ENCODE measurements at places on chromosomes 1 and 21.

GRCh38 chr1:33930346-33931110, 66.6 kb downstream of the HMGB4 start:
- H3K36me3 ChIP-seq = no peaks in the 10 kb centered on the region
- no peak for DNase-seq
- no peaks in the 10 kb centered on the region for H3K27me3 ChIP-seq
- H3K4me1 ChIP-seq = no peaks in the 10 kb centered on the region
- H3K4me3 ChIP-seq = no peak overlapping the region

DNA sequence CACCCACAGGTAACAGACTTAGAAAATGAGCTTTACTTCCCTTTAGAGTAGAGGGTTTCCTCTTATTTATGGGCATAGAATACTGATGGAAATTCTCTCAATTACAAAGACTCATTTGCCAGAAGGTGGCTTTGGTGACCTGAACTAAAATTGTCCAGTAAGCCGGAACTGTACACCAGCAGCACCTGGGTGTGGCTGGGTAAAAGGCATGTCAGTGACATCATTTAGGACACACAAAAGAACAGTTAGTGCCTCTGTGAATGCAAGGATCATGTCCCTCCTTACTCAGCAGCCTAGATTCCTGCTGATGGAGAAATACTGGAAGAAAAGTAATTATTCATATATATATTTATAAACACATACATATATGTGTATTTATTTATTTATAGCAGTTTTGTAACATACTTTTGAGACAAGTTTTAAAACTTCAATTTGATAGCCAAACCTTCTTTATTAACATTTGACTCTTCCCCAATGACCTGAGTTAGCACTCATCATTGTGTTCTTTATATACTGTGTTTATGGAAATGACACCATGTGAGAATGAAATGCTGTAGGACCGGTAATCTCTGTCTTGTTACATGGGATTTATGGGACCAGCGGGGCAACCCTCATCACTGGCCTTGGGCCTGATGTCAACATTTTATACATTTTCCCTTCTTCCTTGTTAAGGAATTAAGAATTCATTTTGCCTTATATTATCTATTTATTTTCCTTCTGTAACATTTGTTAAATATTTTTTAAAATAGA, 274.4 kb downstream of the BRINP2 start:
- H3K27me3 ChIP-seq = no peaks in the 10 kb centered on the region
- DNase-seq = peak; percentile 7
- H3K4me3 ChIP-seq = no peak overlapping the region
- no peaks in the 10 kb centered on the region for H3K36me3 ChIP-seq
- no peak overlapping the region for H3K27ac ChIP-seq
- H3K4me1 ChIP-seq = no peaks in the 10 kb centered on the region

DNA sequence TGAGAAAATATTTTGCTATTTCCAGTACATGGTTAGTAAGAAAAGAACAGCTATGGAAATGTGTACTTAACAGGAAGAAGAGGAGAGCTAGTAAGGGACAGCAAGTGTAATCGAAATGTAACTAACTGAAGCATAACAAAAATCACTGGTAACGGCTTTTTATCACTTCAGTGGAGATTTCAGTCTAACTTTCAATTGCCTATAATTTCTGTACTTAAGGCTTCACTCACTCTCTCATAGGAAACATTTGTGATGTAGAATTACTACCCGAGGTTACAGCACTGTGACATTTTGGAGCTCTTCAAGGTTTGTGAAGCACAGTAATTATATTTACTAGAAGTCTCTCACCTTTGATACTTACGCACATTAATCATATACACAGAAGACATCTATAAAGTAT, 1119.1 kb downstream of the AMY1C start:
- no peak overlapping the region for H3K27ac ChIP-seq
- no peak overlapping the region for H3K4me3 ChIP-seq
- no peaks in the 10 kb centered on the region for H3K36me3 ChIP-seq
- DNase-seq = no peak

DNA sequence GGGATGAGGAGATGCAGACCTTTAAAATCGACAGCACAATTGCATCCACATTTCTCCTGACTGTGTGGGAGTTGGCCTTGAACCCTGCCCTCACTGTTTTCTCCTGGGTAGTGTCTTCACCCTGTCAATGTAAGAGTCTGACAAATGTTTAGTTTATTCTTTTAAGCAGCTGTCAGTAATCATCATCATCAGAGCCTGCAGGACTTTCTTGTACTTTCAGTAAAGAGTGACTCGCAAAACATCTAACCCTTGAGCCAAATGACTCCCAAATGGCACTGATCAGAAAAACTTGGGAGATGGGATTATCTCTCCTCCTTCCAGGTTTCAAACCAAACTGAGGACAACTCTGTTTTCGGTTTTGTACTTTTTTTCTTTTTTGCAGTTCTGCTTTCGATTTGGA, 460.2 kb downstream of the KIF26B start:
- no peak overlapping the region for H3K4me3 ChIP-seq
- no peak for DNase-seq
- peaks cover 70% of the 10 kb centered on the region for H3K27me3 ChIP-seq
- no peak overlapping the region for H3K27ac ChIP-seq
- H3K4me1 ChIP-seq = no peaks in the 10 kb centered on the region

DNA sequence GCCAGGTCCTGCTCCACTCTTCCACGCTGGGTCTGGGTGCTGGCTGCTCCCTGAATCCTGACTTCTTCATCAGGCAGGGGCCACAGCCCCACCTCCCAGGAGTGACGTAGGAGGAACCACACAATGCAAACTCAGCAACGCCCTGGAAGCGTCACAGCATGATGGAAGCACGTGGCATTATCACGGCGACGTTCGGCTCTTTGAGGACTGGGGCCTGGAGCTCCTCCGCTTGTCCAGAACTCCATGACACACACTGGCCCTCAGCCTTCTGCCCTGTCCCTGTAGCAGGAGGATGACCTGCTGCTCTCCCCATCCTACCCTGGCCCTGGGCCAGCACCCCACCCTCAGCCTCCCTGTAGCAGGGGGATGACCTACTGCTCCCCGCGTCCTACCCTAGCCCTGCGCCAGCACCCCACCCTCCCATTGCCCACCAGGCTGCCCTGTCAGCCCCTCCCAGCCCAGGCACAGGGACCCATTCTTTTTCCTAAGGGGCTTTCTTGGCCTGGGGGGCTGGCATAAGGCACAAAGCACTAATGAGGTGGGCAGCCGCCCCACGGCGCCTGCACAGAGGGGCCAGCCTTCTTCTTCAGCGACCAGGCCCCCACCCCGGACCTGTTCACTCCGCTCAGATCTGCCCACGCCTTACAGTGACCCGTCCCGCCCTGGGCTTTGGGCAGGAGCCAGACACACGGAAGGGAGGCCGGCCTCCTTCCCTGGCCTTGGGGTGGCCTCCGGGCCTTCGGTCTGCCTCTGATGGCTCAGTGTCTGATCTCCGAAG, 65.7 kb downstream of the DHRS3 start:
- H3K27ac ChIP-seq = no peak overlapping the region
- no peak for DNase-seq
- H3K27me3 ChIP-seq = no peaks in the 10 kb centered on the region

DNA sequence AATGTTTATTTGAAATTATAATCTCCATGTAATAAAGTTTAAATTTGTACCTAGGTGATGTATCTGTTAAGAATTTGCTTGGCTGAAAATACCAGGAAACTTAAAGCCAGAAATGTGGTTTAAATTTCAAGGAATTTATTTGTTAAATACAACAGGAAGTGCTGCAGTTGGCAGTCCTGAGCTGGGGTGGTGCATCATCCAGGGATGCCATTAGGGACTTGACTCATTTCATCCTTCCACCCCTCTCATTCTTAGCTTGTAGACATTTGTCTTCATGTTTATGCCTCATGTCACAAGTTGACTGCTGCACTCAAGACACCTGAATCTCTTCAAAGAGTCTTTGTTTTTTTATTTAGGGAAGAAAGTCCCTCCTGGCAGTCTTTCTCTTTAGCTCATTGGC, 175.9 kb downstream of the LHX8 start:
- H3K27ac ChIP-seq = no peak overlapping the region
- no peak for DNase-seq
- no peaks in the 10 kb centered on the region for H3K36me3 ChIP-seq
- peaks cover 42% of the 10 kb centered on the region for H3K27me3 ChIP-seq
- H3K4me1 ChIP-seq = no peaks in the 10 kb centered on the region
- no peak overlapping the region for H3K4me3 ChIP-seq

DNA sequence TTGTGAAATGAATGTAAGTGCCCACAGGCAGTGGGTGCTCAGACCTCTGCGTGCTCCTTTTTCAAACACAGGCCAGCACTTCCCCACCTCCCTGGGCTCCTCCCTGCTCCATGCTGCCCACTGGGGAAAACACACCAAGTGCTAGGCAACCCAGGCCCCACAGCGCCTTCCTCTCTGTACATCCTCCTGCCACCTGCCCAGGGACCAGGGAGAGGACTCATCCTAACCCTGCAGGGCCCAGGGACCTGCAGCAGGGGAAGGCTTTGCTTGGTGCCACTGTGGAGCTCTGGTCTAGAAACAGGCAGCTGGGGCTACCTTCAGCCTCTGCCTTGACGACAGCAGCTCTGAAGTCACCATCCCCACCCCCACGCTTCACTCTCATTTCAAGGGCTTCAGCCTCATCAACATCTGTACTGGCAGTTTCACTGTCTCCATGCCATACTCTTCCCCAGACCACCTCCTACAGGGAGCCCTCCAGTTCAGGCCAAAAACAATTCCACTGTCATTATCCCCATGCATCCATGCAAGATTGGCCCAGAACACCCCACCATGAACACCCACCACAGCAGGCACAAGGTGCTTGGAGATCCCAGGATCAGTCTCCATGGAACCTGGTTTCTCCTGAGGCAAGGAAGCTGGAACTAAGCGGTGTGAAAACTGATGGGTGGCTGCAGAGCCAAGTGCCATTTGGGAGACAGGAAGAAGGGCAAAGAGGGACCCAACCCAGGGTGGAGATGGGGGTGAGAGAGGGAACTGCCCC, 1.1 kb downstream of the IGSF8 start:
- no peaks in the 10 kb centered on the region for H3K27me3 ChIP-seq
- H3K36me3 ChIP-seq = no peaks in the 10 kb centered on the region
- peaks cover 31% of the 10 kb centered on the region for H3K4me1 ChIP-seq

DNA sequence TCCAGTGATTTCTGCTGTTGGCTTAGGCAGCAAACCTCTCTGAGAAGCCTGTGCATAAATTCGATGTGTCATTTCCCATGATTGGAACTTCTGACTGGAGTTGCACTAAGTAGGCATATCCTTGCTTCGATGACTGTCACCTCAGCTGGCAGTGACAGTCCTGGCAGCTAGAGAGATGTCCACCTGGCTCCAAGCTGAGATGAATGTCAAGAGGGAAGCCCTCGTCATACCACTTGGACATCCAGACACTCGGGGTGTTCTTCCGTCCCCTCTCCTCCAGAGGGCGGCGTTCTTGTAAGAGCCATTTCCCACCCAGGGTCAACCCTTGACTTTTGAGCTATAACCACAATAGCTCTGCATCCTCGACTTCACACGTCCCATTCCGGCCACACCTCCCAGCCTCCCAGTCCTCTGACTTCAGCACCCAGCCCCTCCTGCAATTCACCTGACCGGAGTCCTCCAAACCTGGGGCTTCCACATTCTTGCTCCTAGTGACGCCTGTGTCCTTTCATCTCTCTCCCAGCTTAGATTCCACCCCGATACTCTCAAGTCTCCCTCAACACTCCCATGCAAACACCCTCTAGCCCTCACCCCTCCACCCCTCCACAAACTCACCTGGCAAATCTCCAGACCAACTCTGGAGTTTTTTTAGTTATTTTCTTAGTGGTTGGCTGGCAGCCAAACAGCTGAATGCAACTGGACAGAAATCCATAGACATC, 17.3 kb downstream of the CA6 start:
- DNase-seq = peak; percentile 56
- H3K36me3 ChIP-seq = no peaks in the 10 kb centered on the region
- H3K27me3 ChIP-seq = no peaks in the 10 kb centered on the region
- no peaks in the 10 kb centered on the region for H3K4me1 ChIP-seq

DNA sequence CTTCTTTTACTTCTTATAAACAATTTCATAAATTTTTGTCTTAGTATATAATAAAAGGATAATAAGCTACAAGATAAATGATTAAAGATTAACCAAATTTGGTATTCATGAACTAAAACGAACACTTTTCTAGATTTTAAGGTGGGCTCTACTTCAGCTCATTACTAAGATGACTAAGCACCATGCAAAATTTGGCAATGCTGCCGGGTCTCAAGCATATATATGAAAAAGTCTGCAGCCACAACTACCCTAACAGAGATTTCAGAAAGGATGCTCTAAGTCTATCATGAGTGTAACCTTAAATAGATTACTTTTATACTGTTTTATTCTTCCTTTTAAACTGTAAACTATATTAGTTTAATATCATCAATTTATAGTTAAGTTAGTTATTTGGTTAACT, 47.8 kb downstream of the BRWD1 start:
- peaks cover 45% of the 10 kb centered on the region for H3K36me3 ChIP-seq
- no peak overlapping the region for H3K4me3 ChIP-seq
- H3K4me1 ChIP-seq = no peaks in the 10 kb centered on the region

DNA sequence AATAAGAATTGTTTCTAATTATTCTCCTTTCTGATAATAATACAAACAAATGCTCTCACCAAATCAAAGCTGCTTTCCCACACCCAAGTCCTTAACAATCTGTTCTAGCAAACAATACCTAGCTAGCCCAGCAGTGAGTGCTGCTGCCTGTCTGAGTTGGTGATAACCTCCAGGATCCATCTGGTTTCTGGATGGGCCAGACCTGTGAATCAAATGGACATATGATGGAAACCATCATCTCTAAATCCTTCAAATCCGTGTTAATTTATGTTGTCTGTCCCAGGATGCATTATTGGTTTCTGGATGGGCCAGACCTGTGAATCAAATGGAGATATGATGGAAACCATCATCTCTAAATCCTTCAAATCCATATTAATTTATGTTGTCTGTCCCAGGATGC, 1230.0 kb downstream of the AMY1C start:
- H3K27ac ChIP-seq = no peak overlapping the region
- H3K4me1 ChIP-seq = no peaks in the 10 kb centered on the region
- no peaks in the 10 kb centered on the region for H3K36me3 ChIP-seq
- no peak for DNase-seq
- no peak overlapping the region for H3K4me3 ChIP-seq

DNA sequence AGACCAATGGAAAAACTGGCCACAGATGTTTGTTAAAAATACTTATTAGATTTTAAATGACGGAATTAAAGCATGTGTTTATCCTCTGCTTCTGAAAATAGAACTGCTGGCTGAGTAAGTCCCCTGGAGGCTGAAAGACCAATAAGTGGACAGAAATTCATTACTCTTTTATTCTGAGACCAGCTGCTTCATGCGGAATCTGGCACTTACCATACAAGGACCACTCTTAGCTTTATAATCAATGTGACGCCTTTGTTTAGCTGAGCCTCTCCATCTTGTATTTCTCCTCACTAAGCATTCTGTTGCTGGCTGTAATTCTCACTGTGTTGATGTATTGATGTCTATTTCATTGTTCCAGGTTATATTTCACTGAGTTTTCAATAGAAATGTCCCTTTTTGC, 6.3 kb upstream of the EXO1 start:
- no peak overlapping the region for H3K27ac ChIP-seq
- no peaks in the 10 kb centered on the region for H3K36me3 ChIP-seq
- H3K4me1 ChIP-seq = peaks cover 28% of the 10 kb centered on the region
- no peak for DNase-seq
